ENCODE measurements at places on chromosomes 1 and 21. TPM values are rescaled to one million over a fixed set of nuclear protein-coding genes. Genes with fewer than 3 reads are reported as not detected.

Gene SLFNL1
- 0.26 TPM for polyA plus RNA-seq

Gene OR10Z1
- not detected for polyA plus RNA-seq

Gene NID1
- 0.10 TPM for polyA plus RNA-seq

Gene KISS1
- not detected for polyA plus RNA-seq

Gene STYXL2
- polyA plus RNA-seq, result not detected

Gene CFAP57
- polyA plus RNA-seq, result 0.17 TPM

Gene RHOC
- 4.3 TPM for polyA plus RNA-seq

Gene SLAMF9
- not detected for polyA plus RNA-seq

Gene SYT14
- 20.1 TPM for polyA plus RNA-seq

Gene CD34
- not detected for polyA plus RNA-seq

Gene TENT5C
- polyA plus RNA-seq, result 0.42 TPM

Gene IVL
- polyA plus RNA-seq, result not detected

Gene EMC1
- 75.3 TPM for polyA plus RNA-seq

Gene LEPROT
- 39.2 TPM for polyA plus RNA-seq

Gene FALEC
- not detected for polyA plus RNA-seq

Gene S100A1
- not detected for polyA plus RNA-seq

Gene IGSF5
- polyA plus RNA-seq, result 1.1 TPM

Gene DFFA
- 32.2 TPM for polyA plus RNA-seq

Gene RGS1
- not detected for polyA plus RNA-seq

Gene CELA2A
- not detected for polyA plus RNA-seq

Gene FMO5
- not detected for polyA plus RNA-seq

Gene KRTAP21-2
- polyA plus RNA-seq, result not detected

Gene SNX7
- polyA plus RNA-seq, result 7.5 TPM

Gene GNG4
- 57.6 TPM for polyA plus RNA-seq

Gene SLC16A4
- 0.50 TPM for polyA plus RNA-seq

Gene HMGCS2
- polyA plus RNA-seq, result not detected

Gene DYRK3
- polyA plus RNA-seq, result 7.5 TPM

Gene KRTAP11-1
- not detected for polyA plus RNA-seq

Gene NEXN
- 0.43 TPM for polyA plus RNA-seq

Gene NEGR1
- 47.4 TPM for polyA plus RNA-seq

Gene FAM78B
- 3.9 TPM for polyA plus RNA-seq

Gene NTMT2
- polyA plus RNA-seq, result 0.27 TPM

Gene TNFRSF25
- 52.2 TPM for polyA plus RNA-seq

Gene EFCAB7
- 72.9 TPM for polyA plus RNA-seq

Gene SLAMF1
- polyA plus RNA-seq, result not detected

Gene HSPA6
- polyA plus RNA-seq, result 2.6 TPM

Gene TAF1A
- polyA plus RNA-seq, result 16.1 TPM

Gene HPDL
- 0.18 TPM for polyA plus RNA-seq

Gene SV2A
- polyA plus RNA-seq, result 95.3 TPM

Gene PLEKHN1
- 0.28 TPM for polyA plus RNA-seq

Gene CFAP107
- polyA plus RNA-seq, result not detected

All from neural cell (in vitro differentiated cells).